ENCODE measurements at places on chromosomes 1 and 21.

GRCh38 chr1:44759077-44759476 is 16.3 kb upstream of the RPS8 start:
- no peak for DNase-seq

DNA sequence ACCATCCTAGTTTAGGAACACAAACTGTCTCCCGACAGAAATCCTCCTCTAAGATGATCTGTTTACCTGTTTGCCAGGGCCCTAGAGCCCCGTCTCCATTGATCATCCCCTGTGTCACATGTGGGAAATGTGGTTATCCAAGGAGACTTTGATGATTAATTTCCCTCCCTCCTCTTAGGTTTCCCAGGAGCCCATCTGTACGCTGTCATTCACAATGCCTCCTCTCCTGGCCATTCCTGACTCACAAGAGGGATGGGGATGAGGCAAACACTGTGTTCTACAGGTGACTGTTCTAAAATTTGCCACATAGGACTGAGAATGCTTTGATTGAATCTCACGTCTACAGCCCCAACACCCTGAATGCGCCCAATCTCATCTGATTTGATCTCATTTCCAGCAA is 50.0 kb downstream of the TNR start:
- no peak for DNase-seq

GRCh38 chr1:169610108-169610507 is 19.8 kb downstream of the SELP start:
- no peak for DNase-seq

DNA sequence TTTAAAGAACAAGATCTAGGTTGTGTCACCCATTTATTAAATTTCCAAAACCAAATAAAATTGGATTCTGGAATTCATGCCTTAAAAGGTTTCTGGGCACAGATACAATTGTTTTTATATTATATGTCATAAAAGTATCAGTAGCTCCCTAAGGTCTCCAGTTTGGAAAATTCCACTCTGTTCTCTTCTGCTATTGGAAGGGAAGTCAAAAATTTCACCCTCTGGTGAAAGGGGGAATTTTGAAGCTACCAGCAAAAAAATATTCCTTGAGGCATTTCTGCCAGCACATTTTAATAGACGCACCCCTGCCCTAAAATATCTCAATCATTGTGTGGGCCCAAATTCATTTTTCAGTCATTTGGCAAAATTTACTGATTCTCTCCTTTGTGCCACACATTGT is 285.7 kb upstream of the SGIP1 start:
- DNase-seq: no peak

DNA sequence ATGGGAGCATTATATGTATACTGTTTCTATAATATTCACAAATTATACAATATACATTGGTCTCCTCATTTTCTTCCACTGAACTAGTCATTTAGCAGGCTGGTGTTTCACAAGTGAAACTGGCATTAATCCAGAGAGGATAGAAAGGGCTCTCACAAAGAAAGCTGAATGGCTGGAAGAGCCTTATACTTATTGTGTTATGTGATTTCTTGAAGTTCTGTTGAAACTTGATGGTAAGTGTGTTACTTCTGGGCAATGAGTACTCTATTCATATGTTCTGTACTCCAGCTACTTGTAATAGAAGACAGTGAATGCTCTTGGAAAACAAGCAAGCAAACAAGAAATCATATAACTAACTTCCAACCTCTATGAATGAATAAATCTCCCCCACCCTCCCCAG is 14.9 kb downstream of the STX12 start:
- no peak for DNase-seq

GRCh38 chr21:34639882-34640788 is 25.2 kb upstream of the RCAN1 start:
- no peak for DNase-seq

DNA sequence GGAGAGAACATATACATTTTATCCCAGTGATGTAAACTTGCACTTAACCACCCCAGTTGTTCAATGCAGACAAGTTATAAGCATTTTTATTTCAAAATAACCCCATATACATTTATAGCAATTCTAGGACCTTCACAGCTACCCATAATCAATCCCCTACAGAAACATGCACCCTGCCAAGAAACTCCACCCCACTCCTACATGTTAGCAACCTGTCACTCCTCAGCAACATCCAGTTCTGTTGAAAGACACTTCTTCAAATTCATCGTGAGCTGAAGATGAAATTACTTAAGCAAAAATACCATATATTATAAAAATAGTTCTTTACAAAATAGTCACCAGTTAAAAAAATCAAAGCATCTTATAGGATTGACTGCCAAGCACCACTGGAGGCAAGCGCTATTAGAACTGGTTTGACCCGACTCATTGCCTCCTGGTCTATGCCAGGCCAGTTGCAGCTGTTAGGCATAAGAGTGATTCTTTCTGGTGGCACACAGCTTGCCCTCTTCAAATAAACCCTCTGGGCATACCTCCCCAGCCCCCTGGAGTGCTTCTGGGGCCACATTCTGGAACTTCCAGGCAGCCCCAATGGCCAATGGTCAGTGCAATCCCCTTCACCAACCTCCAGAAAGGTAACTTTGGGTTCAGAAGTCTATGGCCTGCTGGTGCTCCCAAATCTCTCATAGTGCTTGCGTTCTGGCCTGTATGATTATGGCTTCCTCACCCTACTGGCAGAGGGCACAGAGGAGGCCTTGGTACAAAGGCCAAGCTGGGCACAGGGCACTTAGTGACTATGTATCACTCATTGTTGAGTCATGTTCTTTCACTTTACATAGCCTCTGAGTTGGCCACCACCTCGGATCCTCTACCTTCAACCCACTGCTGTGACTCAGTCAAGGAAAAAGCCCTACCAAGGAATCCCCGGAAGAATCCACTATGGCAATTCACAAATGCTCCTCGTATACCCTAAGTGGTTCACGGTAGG is 72.2 kb upstream of the RALGPS2 start:
- no peak for DNase-seq

DNA sequence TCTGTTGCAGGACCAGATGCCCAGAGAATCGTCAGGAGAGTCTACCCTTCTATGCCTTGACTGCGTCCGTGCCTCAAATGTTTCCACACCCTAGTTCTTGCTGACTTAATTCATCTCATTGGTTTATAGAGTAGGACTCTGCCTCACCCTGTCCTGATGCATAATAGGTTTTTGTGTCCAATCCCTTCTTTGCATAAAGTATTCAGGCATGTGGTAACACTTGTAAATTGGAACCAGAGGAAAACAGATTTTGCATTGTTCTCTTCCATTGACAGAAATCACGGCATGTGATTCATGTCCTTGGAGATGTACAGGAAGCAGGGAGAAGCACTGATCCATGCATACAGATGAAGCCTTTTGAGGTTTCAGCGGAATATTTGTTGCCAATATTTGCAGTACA is 29.5 kb downstream of the PLPPR5 start:
- DNase-seq: no peak

- DNase-seq: no peak
Observed at GRCh38 chr1:86138746-86139145, 17.8 kb downstream of the COL24A1 start.

DNA sequence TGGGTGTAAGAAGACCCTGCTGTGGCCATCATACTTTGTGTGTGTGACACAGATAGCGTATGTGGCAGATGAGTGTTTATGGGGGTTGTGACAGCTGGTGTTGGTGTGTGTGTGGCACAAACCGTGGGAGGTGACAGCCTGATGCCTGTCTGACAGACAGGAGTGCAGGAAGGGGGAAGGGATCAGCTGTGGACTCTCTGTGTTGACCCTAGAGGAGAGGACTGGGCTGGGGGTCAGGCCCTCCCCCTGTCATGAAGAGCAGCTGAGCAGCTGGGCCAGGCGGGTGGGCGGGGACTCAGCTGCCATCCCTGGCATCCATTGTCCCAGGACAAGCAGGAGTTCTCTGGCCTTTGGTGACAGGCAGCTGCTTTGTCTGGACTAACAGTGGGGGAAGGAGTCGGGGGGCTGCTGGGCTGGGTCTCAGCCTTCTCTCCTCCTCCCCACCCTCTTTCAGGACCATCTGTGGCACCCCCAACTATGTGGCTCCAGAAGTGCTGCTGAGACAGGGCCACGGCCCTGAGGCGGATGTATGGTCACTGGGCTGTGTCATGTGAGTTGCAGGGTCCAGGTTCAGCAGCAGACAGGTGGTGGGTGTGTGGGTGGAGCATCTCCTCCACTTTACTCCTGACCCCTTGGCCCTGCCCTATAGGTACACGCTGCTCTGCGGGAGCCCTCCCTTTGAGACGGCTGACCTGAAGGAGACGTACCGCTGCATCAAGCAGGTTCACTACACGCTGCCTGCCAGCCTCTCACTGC is 2.3 kb downstream of the PLK3 start:
- no peak for DNase-seq

DNA sequence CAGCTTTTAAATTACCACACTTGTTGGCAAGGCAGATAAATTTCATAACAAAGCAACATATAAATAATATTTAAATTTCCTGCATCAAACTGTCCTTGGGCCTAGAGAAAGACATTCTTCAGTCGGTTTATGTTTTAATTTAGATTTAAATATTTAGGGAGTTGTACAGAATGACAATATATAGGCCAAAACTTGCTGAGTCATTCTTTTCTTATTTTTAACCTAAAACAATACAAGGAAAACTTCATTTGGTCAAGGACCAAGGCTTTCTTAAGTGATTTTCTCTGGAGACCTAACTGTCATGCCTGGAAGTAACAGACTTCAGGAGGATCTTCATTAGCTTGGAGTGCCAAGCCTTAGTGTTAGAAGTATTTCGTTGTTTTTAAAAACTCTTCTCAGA is 5.6 kb downstream of the MAP10 start:
- DNase-seq: no peak

GRCh38 chr21:21952566-21952965 is 954.4 kb downstream of the NCAM2 start:
- DNase-seq: no peak

- DNase-seq: no peak
Observed at GRCh38 chr1:61412601-61413000, 312.3 kb downstream of the TM2D1 start.

GRCh38 chr1:148263906-148264255 is 111.8 kb upstream of the NBPF11 start:
- no peak for DNase-seq

- no peak for DNase-seq
Observed at GRCh38 chr1:201022820-201023516, 546 bp downstream of the KIF21B start.

DNA sequence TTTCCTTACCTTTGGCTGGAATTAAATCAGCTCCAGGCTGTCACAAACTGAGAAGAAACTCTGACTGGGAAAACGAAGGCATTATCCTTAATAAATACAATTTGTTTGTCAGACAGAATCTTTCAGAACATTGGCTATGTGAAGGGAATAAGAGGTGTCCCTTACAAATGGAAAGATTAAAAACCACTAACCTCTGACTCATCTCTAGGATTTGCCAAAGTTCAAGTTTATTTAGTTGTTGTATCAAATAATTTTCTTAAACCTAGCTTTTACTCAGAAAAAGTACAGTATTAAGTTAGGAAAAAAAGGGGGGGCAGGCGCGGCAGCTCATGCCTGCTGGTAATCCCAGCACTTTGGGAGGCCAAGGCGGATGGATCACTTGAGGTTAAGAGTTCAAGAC is 15.7 kb downstream of the SERTAD4 start:
- no peak for DNase-seq

DNA sequence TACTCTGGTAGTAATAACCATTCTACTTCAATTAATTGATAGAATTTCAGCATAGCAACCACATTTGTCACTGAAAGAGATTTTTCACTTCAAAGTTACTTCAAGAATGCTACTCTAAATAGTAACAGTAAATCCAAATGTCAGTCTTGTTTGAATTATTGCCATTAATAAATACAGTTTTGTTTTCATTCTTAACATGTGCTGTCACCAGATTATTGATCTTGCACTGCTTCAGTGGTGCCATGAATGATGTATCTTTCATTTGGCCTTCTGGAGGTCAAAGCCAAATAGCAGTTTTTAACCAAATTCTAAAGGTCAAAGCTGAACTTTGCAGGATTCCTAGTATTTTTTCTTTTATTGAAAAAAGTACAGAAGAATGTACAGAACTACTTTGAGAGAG is 199.5 kb downstream of the PATJ start:
- no peak for DNase-seq

DNA sequence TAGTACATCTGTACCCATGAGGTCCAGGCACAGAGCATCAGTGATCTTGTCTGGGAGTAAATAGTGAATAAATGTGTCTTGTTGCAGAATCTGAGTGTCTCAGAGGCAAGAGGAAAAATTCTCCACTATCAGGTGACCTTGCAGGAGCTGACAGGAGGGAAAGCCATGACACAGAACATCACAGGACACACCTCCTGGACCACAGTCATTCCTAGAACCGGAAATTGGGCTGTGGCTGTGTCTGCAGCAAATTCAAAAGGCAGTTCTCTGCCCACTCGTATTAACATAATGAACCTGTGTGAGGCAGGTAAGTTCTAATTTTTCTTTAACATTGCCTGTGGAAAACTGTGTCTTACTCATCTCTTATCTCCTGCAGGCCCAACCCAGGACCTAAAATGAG is 43.1 kb downstream of the IL12RB2 start:
- no peak for DNase-seq

GRCh38 chr1:3814771-3815561 is 18.7 kb upstream of the LRRC47 start:
- DNase-seq: no peak

DNA sequence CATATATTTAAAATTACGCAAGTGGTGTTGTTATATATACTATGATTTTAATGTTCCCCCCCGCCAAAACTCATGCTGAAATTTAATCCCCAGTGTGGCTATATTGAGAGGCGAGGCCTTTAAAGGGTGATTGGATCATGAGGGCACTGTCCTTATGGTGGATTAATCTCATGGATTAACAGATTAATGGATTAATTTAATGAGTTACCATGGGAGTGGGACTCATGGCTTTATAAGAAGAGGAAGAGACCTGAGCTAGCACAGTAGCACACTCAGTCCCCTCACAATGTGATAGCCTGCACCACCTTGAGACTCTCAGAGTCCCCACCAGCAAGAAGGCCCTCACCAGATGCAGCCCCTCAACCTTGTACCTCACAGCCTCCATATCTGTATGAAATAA is 34.8 kb downstream of the C1orf198 start:
- DNase-seq: no peak

GRCh38 chr1:169427081-169427641 is at the start of gene CCDC181:
Gene CCDC181, minus strand, starts transcription at chr1:169427474. Its CDS starts 2,547 bp downstream, at chr1:169424927.
- DNase-seq: no peak

- DNase-seq: no peak
Observed at GRCh38 chr1:32928715-32929114, 27.5 kb upstream of the TMEM54 start.

DNA sequence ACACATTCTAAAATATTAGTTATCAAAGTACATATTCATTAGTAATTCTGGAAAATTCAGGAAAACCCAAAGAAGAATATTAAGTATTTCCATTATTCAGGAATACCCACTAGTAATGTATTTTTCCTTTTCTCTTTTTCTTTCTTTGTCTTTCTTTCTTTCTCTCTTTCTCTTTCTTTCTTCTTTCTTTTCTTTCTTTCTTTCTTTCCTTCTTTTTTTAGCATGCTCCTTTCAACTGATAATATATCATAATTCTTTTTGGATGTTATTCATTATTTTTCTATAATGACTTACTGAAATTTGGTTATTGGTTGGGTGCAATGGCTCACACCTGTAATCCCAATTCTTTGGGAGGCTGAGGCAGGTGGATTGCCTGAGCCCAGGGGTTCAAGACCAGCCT is 175.6 kb upstream of the RAB4A start:
- no peak for DNase-seq
